ENCODE measurements at places on chromosomes 7 and 10.

- DNase-seq = no peak
Observed at GRCh38 chr10:29798921-29799690, 164.3 kb upstream of the SVIL start.

- no peak for DNase-seq
Observed at GRCh38 chr10:30818854-30819253, 189.3 kb upstream of the LYZL2 start.

DNA sequence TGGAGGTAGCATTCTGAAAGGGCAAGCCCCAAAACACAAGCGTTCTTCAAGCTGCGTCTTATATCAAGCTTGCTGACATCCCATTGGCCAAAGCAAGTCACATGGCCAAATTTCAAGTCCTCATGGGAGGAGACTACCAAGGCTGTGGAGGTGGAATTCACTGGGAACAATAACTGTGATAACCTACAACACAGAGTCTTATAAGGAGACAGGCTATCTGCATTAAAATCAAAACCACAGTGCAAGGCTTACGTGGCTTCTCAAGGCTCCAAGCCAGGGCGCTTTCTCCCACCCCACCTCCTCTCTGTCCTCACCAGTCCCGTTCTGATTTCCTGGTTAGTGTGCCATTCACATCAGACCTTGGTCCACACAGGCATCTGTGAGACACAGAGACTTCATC, 39.4 kb downstream of the ADRB1 start:
- no peak for DNase-seq

GRCh38 chr7:115368998-115369397, 447.1 kb downstream of the MDFIC start:
- DNase-seq = no peak

DNA sequence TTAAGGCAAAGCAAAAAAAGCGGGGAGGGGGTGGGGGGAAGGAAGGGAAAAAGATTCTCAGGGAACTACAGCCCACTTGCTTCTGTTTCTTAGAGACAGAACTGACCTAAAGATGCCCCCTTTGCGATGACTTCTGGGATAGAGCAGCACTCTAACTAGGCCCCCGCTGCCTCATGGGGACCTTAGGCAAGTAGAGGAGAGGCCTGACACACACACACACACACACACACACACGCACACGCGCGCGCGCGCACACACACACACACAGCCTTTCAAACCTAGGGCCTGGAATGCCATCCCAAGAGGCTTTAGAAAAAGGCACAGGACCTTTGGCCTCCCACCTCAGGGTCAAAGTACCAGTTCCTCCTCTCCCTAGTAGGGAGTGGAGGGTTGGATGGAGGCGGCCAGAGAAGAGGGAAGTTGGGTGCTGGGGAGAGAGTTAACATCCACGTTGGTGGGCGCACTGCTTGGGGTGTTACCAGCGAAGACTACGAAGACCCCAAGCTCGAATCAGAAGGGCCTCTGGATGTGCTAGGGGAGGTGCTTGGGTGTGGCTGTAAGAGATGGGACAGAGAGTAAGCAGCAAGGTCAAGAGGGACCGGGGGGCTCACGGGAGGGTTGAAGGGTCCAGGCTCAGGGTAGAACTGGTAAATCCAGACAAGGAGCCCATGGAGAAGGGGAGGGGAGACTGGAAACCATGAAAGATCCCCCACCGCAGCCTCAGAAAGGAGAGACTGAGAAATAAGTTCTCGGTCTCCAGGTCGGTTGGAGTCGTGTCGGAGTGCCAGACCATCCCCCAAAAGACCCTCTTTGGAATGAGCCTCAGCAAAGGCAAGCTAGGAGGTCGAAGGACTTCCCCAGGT, 1.2 kb upstream of the COL1A2 start:
- DNase-seq = no peak

DNA sequence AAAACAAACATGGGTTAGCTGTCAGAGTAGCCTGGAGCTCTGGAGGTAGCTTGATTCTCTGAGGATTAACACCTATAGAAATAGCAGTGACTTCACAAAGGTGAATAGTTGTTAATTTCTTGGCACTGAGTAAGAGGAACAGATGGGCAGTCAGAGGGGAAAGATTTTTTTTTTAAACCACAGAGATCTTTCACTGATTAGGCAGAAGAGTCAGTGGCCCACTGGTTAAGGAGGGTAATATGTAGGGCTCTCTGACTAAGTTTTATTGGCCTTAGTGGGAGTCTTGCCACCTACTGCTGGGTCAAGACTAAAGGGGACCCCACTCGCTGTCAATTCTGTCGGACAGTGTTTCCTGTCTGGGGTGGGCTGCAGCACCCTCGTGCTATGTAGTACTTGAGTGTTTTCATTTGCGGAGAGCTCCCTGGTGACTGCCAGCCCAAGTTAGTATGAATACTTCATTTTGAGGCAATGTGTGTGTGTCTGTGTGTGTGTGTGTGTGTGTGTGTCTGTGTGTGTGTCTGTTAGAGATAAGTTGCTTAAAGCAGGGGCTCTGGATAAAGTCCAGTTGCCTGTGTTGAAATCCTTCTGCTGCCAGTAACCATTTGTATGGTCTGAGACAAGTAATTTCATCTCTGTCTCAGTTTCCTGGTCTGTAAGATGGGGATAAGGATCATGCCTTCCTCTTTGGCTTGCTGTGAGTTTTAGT, 145.2 kb downstream of the ARID5B start:
- peak; percentile 72 for DNase-seq

DNA sequence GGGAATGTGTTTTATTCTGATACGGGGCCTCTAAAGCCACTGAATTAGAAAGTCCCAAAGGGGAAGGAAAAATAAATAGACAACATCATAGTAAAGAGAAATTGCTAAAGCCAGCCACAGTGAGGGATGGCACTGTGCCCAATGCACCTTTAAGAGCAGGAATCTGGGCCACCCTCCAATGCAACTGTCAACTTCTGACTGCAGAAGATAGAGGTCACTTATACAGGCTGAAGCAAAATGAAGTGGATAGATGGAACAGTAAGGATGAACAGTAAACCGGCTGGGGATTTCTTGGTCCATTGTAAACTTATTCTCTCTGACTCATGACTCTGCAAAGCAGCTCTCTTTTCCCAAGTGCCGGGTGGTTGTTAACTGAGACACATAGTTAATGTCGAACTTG, 54.0 kb upstream of the KCNIP2 start:
- DNase-seq = no peak

DNA sequence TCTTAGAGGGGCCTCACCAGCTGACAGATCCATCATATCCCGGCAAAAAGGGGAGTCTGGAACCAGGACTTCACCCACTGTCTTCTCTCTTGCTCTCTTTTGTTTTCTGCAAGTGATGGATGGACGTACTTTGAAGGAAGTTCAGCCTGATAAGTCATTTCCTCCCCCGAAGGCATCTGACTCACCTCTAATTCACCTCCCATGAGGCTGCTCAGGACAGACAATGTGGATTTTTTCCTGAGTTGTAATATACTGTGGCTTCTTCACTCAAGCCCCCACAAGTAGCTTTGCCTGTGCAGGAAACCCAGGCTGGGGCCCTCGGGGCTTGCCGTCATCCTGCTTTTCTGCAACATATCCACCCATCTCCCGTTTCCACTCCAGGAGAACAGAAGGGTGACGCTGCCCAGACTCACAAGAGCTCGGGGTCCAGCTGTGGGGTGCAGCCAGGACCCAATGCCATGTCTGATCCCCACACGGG, 70.4 kb downstream of the ASB13 start:
- no peak for DNase-seq

DNA sequence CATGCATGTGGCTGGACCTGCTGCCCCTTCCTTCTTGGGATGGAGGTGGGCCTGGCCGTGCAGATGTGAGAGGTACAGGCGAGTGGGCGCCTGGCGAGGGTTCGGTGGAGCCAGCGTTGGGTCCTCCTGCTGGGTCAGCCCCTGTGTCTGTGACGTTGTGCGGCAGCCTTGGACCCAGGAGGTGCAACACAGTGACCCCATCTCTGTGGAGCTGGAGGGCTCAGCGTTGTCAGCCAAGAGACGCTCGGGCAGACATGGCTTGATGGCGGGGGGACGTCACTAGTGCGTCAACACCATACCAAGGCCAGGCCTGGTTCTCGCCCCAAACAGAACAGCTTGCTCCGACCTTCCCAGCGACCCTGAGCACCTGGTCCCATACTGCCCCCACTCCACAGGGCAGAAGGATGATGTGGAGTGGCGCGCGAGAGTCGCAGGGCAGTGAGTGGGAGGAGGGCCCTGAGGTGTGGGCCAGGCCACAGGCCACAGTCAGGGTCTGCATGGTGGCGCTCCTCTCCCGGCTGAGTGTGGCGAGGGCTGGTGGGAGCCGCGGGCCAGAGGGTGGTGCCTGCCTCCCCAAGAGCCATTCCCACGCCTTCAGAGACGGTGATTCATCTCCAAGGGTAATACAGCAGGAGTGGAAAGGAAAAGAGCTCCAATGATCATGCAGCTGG, 184.4 kb downstream of the DNAJB6 start:
- no peak for DNase-seq

- no peak for DNase-seq
Observed at GRCh38 chr10:21314111-21314626, 211.3 kb downstream of the SKIDA1 start.

DNA sequence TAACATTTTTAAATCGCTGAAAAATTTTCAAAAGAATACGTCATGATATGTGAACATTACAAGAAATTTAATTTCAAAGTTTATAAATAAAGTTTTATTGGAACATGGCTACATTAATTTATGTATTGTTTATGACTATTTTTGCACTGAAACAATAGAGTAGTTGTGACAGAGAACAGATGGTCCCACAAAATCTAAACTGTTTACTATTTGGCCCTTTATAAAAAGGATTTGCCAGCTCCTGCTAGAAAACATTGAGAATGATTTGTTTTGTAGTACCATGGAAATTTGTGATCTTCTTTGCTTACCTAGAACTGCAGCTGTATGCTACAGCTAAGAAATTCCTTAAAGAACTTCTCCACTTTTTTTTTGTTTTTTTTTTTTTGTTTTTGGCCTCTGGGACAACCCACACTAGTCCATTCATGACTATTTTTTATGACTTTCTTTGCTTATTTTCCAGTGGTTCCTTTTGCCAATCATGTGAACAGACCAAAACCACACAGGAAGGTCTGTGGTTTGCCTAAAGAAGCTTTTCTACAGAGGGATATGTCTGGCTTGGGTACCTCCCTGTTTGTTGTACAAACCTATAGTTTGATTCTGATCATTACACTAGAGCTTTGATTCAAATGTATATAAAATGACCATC, 55.7 kb downstream of the ST7 start:
- no peak for DNase-seq

- DNase-seq = no peak
Observed at GRCh38 chr10:120039826-120040225, 147.3 kb downstream of the SEC23IP start.

Data from T-helper 1 cell (primary cell).